PC-9 (cell line): ENCODE measurements at places on chromosomes 2 and 18.

DNA sequence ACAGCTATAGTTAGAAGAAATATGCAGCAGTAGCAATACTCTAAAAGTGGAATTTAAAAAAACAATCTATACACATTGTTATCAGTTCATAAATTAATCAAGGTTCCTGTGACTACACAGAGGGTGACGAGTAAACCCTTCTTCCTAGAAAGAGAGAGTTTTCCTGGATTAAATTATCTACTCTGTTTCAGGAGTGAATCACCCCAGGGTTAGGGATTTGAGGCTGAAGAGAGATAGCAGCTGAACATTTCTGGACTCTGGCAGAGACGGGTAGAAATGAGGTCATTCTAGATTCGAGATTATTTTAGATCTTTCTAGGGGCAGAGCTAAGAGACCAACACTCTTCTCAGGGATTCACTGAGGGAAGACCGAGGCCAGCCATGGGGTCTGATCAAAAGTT lies 38.8 kb upstream of the PMAIP1 start:
- DNase-seq: no peak

DNA sequence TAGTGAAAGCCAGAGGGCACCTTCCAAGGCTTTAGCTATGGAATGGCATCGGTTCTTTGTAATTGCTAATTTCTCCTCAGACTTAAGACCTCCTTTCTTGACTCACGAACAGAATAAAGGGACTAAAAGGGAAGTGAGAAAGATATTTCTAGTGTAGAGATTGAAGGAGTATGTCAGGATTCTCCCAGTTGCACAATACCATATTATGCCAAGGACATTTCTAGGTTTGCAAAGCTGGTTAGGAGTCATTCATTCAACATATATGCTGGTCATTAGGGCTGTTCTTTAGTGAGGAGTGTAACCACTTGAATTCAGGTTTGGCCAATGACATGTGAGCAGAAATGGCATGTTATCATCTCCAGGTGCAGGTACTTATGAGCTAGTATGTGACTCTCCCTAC lies 7.4 kb downstream of the REEP1 start:
- DNase-seq: no peak

GRCh38 chr18:2641638-2642037 lies 13.9 kb upstream of the SMCHD1 start:
- DNase-seq: no peak

- no peak for DNase-seq
These were observed 69.3 kb downstream of the SUMO1 start for GRCh38 chr2:202169131-202169530.

DNA sequence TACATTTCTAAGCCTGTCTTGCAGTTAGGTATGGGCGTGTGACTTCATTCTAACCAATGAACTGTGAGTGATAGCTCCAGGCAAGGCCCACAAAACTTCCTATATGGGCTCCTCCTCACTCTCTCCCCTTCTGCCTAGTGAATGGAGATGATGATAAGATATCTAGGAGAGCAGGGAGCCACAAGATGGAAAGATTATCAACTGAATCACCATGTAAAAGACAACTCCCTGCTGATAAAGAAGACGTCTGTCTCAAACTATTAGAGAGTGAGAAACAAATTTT lies 237.1 kb downstream of the GPD2 start:
- DNase-seq: no peak

DNA sequence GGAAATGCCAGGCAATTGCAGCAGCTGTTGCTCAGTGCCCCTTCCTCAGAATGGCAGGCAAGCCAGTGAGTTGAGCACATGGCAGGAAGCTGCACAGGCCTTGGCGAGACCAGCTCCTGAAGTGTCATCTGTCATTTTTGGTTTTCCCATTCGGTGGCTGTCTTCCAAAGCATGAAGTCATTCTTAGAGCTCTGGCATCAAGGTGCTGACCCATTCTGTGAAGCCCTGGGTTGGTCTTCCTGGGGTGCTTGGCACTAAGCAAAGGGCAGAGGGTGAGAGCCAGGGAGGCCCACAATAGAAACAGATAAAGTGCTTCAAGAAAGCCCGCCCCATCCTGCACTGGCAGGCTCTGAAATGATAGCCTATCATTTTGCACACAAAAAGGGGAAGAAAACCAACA lies 150.5 kb downstream of the VAPA start:
- no peak for DNase-seq

GRCh38 chr2:109438146-109438545 lies 175.6 kb downstream of the SEPTIN10 start:
- DNase-seq: no peak

DNA sequence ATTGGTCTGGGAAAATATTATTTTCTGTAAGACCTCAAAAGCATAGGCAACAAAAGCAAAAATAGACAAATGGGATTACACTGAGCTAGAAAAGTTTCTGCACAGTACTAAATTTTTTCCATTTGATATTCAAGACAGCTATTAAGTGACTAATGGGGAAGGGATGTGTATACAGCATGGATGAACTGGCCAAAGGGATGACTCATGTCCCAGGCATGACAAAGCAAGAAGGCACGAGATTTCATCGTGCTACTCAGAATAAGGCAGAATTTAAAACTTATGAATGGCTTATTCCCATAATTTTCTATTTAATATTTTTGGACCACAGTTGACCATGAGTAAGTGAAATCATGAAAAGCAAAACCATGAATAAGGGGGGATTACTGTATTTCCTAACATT lies 1250.1 kb upstream of the GYPC start:
- peak; percentile 54 for DNase-seq

- DNase-seq: no peak
These were observed 155.0 kb upstream of the KCTD1 start for GRCh38 chr18:26703170-26703930.

DNA sequence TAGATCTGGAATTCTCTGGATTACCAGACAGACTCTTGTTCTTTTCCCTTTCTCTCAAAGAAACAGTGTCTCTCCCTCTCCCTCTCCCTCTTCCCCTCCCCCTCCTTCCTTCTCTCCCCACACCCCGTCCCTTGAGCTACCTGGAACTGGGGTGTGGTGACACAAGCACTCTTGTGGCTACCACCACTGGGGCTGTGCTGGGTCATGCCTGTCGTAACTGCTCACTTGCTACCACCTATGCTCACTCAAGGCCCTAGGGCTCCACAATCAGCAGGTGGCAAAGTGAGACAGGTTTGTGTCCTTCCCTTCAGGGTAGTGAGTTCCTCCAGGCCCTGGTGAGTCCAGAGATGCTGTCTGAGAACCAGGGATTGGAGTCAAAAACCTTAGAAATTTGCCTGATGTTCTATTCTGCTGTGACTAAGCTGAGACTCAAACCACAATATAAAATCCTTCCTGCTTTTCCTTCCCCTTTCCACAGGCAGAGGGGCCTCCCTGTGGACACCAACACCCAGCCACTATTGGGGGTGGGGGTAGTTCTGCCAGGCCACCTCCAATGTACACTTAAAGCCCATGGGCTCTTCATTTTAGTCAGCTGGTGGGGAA lies 70.8 kb downstream of the OXER1 start:
- no peak for DNase-seq

GRCh38 chr2:12170121-12170520 lies 423.7 kb downstream of the LPIN1 start:
- no peak for DNase-seq

GRCh38 chr2:172011812-172012575 lies 12.2 kb downstream of the METAP1D start:
- no peak for DNase-seq

GRCh38 chr2:19879120-19879519 lies 22.7 kb downstream of the TTC32 start:
- no peak for DNase-seq

GRCh38 chr2:53475766-53476165 lies 291.8 kb upstream of the CHAC2 start:
- no peak for DNase-seq

DNA sequence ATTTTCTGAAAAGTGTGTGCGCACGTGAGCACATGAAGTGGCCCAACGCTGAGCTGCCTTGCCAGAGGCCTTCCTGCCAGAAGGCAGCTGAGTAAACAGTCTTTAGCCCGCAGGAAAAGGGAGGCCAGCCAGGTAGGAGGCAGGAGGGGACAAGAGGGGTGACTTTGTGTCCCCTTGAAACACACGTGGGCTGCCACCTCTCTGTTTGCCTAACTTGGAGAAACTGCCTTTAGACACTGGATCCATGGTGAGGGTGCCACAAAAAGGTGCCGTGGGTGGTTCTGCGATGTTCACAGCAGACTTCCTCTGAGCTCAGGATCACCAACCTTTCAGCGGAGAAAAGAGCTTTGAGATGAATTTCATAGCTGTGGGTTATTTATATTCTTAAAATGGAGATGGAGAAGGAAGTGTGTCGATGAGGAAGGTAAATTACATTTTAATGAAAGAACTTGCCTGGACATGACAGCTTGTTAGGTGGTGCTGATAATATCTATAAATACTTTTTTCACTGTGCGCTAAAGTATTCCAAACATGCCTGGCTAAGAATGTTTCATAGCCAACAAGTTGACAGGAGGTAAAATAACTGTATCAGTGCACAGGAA lies 36.6 kb upstream of the ASB1 start:
- DNase-seq: no peak

DNA sequence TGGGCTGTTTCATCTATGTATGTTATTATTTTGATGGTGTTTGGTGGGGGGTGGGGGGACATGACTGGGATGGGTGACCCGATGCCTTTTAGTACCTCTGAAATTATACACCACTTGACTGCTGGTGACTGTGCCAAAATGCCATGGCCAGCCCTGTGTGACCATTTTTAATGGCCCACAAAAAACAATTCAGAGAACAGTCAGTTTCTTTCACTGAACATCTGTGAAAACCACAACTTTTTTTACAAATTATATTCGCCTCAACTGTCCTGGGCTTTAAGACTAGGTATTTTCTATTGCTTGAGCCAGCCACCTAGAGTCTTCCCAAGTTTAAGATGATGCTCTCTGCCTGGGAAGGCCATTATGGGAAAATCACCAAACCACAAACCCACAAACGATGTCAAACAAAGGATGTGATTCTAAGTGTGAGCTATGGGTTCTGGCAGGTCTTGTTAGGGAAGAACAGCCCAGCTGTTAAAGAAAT lies 33.9 kb downstream of the FN1 start:
- DNase-seq: no peak

DNA sequence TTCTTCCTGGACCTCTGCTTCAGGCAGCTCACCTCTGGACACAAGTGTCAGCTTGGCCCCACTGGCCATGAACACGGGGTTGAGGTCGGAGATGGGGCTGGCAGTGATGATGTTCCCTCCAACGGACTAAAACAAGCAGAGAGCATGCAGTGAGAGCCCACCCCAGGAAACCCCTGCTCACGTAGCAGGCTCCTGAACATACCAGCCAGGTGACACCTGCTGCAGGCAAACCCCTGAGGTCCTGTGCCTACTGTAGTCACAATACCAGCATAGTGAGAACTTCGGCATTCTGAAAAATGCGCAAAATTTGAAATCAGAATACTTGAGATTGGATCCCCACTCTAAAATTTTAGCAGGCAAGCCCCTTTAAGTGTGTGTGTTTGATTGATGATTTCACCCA lies 32.9 kb downstream of the XDH start:
- no peak for DNase-seq

GRCh38 chr2:62296034-62296831 lies 100.3 kb downstream of the B3GNT2 start:
- no peak for DNase-seq

GRCh38 chr2:182942756-182943155 lies 76.3 kb upstream of the FRZB start:
- DNase-seq: no peak

GRCh38 chr2:10278029-10278762 lies 24.5 kb upstream of the HPCAL1 start:
- no peak for DNase-seq

DNA sequence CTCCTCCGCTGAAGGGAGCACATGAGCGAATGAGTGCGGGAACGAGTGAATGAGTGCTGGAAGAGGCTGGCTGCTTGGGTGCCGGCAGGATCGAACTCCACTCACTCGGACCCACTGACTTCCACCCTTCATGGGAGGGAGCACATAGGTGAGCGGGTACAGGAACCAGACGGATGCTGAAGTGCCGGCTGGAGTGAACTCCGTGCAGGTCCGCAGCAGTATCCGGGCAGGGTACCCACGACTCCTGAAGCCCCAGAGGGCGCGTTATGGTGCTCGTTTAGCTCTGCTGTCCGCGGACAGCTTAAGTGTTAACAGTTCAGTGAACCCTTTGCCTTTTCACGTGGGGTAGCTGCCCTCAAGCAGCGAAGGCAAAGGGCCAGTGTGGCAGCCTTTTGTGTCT lies 23.2 kb downstream of the RPRM start:
- DNase-seq: no peak

- no peak for DNase-seq
These were observed 11.6 kb upstream of the OLA1 start for GRCh38 chr2:174259981-174260380.

DNA sequence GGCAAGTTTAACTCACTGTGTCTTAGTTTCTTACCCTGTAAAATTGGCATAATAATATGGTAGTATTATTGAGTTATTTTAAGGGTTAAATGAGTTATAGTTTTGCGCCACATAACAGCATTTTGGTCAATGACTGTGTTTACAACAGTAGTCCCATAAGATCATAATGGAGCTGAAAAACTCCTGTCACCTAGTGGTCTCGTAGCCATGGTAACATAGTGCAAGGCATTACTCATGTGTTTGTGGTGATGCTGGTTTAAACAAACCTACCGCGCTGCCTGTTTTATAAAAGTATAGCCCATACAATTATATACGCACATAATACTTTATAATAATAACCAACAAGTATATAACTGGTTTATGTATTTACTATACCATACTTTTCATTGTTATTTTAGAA lies 15.8 kb downstream of the UNC80 start:
- no peak for DNase-seq

GRCh38 chr2:57886161-57886786 lies 160.3 kb upstream of the VRK2 start:
- no peak for DNase-seq

DNA sequence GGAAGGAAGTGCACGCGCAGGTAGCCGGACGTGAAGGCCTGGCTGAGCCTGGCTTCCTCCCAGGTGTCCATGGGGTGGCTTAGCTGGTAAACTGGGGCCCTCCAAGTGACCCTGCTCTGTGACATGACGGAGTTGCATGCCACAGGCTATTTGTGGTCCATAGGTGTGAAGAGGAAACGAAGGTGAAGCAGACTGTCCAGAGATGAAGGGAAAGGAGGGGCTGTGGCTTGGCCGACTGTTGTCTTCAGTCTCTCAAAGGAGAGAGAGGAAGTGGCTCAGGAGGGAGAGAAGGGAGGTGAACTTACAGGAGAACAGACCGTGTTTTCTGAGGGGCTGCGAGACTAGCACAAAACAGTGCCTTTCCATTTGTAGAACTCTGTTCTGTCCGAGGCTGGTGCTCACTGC lies 19.3 kb downstream of the INPP5D start:
- no peak for DNase-seq

GRCh38 chr2:159620796-159621195 lies 4.4 kb upstream of the BAZ2B start:
- no peak for DNase-seq

- DNase-seq: no peak
These were observed 111.2 kb upstream of the SLC39A10 start for GRCh38 chr2:195545811-195546210.

- no peak for DNase-seq
These were observed 922.7 kb upstream of the CHAC2 start for GRCh38 chr2:52844701-52845423.
